Activated T-cell treated with anti-CD3 and anti-CD28 coated beads, Interleukin-2, amount 50 U/mL, for 72 hours (primary cell): ENCODE measurements at places on chromosomes 12 and 14.

GRCh38 chr14:105093038-105093430 lies 27.8 kb upstream of the GPR132 start:
- peak; percentile 68 for DNase-seq

- DNase-seq: no peak
Measured at GRCh38 chr12:94122591-94122990, 25.8 kb upstream of the PLXNC1 start.

GRCh38 chr12:112066566-112066965 lies 42.0 kb downstream of the NAA25 start:
- DNase-seq: no peak

GRCh38 chr14:93832665-93833064 lies 44.4 kb upstream of the PRIMA1 start:
- DNase-seq: no peak

DNA sequence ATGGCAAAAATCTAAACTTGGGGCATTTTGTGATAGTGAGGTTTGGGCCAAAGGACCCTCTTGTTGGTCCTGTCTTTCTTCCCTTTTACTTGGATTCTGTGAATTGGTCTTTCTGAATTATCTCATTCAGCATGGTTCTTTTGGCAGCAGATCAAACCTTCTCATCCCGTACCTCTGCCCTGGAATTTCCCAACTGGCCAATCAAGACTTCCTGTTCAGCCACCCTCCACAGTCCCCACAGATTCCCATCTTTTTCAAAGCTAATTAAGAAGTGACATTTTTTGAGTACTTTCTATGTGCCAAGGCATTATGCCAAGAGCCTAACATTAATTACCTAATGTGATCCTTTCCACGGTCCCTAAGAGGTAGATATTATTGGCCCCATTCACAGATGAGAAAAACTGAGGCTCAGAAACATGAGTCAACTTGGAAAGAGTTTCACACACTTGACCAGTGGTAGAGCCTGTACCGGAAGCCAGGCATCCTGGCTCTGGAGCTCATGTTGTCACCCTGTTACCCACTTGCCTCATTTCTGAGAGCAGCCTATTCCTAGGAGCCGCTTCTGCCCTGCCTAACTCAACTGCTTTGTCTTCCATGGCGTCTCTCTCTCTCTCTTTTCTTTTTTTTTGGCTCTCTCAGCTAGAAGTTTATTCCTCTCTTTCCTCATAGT lies 135.9 kb downstream of the C12orf75 start:
- no peak for DNase-seq

DNA sequence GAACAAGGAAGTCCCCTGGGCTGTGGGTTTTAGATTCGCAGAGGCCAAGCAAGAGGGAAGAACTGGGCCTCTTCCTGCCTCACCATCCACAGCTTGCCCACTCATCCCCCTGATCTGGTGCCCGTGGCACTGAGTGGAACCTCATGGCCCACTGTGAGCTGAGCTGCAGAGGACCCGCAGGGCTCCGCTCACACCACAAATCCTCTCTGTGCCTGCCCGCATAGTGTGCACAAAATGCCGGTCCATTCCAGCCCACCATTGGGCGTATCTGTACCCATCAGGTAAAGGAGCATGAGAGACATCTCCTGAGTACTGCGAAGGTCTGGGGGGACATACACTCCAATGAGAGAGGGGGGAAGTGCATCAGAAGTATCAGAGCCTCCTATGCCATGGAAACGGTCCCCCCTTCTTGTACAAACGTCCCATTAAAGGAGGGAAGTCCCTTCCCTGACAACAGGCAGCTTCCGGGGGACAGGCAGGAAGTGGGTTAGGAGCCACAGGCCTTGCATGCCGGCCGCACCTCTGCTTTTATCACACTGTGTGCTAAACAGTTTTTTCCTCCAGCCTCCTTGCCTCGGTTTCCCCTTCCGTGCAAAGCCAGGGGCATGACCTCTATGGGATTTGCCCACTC lies 309.4 kb upstream of the DIO3 start:
- DNase-seq: no peak
